ENCODE measurements at places on chromosomes 12 and 14. TPM values are rescaled to one million over a fixed set of nuclear protein-coding genes. Genes with fewer than 3 reads are reported as not detected.

Gene SERPINA1
- total RNA-seq, result 18.2 TPM

Gene TCL1B
- total RNA-seq, result not detected

Gene MTRFR
- 8.1 TPM for total RNA-seq

Gene IRAK3
- total RNA-seq, result 16.7 TPM

Gene PTPN21
- total RNA-seq, result 35.0 TPM

Gene TAS2R30
- total RNA-seq, result 0.97 TPM

Gene SMCO3
- 0.29 TPM for total RNA-seq

Gene SYNE3
- total RNA-seq, result 24.6 TPM

DNA sequence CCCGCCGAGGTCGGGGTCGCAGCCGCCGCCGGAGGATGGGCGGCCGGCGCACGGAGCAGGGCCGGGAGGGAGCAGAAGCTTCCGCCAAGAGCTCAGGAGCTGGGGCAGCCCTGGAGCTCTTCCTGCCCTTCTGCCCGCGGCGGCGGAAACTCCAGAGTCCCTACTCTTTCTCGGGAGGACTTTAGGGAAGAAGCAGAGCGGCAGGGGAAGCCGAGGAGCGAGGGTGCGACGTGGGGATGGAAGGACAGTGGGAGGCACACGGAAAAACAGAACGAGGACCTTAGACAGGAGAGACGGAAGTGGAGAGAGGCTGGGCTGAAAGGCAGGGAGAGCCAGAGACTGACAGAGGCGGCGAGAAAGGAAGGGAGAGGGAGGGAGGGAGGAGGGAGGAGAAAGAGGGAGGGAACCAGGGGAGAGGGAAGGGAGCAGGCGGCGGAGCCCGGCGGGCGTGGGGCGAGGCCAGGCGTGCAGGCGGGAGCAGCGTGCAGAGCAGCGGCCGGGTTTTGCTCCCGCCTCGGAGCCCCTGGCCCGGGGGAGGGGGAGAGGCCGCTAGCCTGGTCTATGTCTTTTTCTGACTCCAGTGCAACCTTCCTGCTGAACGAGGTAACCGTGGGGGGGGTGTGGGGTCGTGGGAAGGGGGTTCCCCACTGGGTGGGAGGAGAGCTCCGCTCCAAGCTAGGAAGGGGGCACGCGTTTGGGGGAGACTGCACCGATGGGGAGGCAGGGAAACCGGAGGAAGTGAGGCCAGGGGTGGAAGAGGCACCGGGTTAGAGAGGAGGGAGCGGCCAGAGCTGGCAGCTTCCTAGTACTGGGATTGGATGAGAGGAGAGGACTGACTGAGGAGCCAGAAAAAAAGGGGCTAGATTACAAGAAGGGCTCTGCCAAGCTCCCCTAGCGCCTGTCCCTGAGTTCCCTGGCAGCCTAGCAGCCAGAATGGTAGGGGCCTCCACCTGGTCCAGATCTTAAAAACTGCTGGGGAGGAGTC is 2.9 kb upstream of the CACNB3 start:
- peak; percentile 80 for DNase-seq

DNA sequence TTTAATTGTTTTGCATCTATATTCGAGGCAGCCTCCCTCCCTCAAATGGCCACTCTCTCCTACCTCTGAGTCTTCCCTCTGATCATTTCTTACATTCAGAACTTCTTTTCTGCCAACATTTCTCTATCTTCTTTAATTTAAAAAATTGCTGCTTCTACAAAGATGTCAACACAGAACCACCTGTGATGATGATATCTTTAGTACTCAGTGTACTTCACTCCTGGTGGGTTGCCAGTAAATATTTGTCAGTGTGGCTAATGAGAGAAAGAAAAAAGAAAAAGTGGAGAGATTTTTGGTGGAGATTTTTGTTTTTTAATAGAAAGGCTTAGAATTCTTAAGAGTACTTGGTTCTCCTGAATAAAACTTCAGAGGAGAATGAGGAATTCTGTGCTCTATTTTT is 8.1 kb downstream of the RIC8B start:
- no peak for DNase-seq

GRCh38 chr12:575129-575502 is 88.1 kb downstream of the NINJ2 start:
- peak; percentile 59 for DNase-seq

GRCh38 chr12:66627270-66627987 is 51.4 kb downstream of the GRIP1 start:
- peak; percentile 24 for DNase-seq

GRCh38 chr12:34334538-34334937 is 312.2 kb downstream of the ALG10 start:
- no peak for DNase-seq

GRCh38 chr14:81007131-81007530 is 51.7 kb downstream of the TSHR start:
- no peak for DNase-seq

DNA sequence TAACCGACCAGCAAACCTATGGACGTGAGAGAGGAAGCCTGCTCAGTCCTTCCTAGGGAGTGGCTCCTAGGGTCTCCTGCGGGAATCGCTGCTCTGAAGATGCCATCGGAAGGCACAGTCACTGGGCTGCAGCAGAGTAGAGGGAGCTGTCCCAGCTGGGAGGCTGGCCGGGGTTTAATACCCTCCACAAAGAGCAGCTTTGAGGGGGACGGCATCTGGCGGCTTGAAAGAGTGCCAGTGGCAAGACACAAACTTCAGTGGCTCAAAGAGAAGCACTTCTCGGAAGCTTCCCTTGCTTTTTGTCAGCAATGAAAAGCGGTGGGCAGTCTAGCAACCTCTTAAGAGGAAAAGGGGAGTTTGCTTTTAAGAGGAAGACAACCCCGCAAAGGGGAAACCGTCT is 114.6 kb downstream of the TMEM132C start:
- DNase-seq, result no peak

- DNase-seq, result no peak
These were observed 40.0 kb upstream of the TESC start for GRCh38 chr12:117139025-117139717.

GRCh38 chr12:50784501-50784900 is 20.6 kb downstream of the ATF1 start:
- DNase-seq, result no peak

DNA sequence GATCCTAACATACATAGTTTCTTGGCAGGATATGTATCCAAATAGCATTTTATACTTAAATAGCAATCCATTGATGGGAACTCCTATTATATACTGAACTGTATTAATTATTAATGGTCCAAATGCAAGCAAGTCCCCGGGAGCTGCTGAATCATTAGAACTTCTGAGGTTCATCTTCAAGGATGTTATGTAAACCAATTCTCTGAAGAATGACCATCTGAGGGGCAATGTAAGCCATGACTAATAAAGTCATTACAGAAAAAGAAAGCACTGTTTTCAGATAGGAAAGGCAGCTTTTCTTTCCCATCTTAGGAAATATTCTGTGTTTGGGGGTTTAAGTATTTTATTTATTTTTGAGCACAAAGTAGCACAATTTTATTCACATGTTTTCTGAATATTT is 166.1 kb upstream of the SLC16A7 start:
- DNase-seq, result no peak

DNA sequence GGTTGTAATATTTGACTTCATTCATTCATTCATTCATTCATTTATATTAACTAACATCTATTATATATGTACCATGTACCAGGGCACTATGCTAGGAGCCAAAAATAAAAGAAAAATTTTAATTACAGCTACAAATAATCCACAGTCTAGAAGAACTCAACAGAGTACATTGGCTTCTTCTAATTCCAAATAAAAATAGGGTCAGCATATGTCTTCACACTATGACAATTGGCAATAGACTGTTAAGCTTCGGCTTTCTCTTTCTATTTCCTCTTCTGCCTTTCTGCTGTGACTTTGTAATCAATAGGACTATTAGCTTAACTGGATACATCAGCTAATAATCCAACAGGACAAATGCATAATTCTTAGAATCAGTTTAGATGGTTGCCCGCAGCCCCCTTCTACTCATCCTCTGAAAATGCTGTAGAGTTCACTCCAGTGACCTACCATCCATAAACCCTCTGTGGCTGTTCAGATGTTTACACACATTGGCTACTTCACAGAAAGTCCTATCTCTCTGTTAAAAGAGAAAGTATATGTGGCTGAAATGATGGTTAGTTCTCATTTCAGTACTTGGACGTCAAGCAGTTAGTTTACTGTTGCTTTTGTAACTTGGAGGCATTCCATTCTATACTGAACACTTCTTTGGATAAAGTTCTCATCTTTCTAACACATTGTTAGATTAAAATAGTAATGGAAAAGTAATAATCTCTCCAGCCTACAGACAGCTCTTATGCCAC is 445.5 kb upstream of the GARIN6 start:
- no peak for DNase-seq

DNA sequence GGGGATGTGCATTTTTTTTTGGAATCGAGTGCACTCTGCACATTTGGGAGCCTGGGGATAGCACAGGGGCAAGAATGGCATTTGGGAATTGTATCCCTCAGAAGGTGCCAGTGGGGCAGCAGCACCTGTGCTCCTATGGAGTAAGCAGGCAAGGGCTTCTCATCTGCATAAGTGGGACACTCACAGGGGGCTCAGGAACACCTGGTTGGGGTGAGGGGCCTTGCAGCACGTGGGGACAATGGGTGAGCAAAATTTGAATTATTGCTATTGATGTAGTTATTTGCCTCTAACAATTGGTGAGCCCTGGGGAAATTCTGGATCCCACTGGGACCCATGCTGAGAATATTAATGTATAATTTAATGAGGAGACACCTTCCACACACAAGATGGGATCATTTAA is 274.2 kb downstream of the TTC6 start:
- DNase-seq, result no peak

DNA sequence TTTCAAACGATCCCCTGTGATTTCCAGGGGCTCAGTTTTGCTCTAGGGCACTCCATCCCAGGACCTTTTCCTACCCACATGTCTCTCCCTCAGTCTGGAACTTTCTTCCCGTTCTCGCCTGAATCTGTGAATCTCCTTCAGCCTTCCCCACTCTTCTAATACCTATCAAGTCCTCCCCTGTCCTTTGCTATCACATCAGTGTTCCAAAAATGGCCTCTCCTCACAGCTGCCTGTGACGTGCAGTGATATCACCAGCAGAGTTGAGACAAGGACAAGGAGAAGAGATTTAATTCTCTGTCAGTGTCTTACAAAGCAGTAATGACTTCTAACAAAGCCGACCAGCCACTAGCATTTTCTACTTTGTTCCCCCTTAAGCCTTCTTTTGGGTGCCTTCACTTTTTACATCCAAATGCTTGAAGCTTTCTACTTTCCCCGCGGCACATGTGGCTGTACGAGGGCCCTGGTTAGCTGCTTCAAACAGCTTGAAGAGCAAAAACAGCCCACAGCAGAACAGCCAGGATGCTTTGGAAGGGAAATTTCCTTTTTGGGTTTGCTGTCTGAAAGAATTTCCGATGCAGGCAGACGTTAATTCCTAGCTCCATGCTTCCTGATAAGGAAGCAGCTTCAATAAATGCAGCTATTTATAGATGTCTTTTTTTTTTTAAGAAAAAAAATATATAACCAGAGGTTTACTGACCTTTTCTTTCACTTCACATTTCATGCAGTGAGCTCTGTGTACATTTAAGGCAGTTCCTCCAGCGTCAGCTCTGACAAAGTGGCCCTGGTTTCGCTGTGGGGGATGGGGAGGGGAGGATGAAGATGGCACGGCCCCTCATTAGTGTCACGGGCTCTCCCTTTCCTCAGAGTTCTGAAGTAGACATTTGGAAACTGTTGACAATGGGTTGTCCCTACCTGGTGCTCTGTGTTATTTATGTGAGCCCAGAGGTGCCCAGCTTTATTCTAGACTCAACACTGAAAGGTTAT is 109.3 kb downstream of the ETV6 start:
- DNase-seq, result peak; percentile 37

DNA sequence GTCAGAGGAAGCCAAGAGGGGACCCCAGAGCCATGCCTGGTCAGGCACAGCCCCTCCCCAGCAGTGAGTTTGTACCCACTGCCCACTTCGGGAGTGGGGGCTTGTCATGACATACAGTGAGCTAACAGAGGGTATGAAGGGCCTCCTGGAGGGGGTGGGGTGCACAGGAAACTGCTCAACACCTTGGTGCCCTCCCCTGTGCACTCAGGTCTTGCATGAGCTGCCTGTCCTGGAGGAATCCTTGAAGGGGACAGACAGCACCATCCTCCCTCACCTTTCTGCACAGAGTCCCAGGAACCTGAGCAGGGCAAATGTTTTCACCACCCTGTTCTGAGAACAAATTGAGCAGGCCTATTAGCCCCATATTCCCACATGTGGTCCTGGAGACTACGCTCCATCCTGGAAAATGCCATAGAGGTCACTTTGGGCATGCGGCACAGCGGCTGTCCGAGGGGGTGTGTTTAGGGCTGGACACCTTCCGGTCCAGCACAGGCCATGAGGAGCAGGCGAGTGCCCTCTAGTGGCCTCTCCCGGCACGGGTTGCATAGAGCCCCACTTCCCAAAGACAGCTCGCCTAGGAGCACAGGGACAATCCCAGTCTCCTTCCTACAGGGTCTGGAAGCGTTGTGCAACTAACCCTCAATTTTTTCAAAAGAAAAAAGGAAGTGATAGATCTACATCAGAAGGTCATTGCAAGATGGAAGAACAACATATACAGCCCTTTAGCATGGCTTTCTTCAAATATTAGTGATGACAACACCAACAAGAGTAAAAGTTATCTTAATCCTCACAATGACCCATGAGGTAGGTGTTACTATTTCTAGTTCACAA is 31.9 kb upstream of the ZFP36L1 start:
- DNase-seq, result peak; percentile 89

GRCh38 chr14:21436567-21437062 is 19.3 kb downstream of the CHD8 start:
- DNase-seq, result no peak

DNA sequence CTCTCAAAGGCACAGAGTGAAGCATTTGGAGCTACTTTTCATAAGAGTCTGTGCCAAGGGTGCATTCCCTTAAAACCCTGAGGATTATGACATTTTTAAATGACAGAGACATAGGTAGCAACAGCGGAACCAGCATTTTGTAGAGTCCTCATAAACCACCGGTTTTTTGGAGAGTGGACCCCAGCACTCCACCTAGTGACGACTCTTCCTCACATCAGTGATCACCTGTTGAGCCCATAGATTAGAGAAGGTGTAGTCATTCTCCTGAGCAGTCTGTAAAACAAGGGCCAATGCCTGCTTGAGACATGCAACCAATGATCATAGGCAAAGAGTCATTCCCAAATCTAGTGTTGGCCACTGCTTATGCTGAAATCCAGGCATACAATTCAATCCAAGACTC is 399.1 kb downstream of the GXYLT1 start:
- DNase-seq, result no peak

GRCh38 chr12:126903027-126903876 is 1363.7 kb upstream of the TMEM132C start:
- DNase-seq, result no peak

- no peak for DNase-seq
These were observed 165.3 kb downstream of the DICER1 start for GRCh38 chr14:94992046-94992445.

DNA sequence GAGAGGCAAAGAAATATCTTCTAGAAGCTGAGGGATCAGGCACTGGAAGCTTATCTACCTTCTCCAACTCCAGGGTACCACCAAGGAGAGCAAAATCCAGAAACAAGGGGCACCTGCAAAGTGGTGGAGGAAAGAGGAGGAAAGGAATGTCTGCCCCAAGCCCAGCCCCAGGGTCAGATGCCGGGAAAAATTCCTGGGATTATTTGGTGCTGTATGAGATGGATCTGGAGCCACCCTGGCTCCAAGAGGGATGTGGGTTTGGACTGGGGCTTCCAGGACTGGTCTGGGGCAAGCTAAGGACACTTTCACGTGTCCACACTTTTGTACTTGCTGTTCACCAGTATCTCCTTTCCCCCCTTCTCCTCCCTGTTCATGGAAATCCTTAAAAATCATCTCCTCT is 69.8 kb downstream of the DPF3 start:
- no peak for DNase-seq
